ENCODE measurements at places on chromosomes 13 and 19.

DNA sequence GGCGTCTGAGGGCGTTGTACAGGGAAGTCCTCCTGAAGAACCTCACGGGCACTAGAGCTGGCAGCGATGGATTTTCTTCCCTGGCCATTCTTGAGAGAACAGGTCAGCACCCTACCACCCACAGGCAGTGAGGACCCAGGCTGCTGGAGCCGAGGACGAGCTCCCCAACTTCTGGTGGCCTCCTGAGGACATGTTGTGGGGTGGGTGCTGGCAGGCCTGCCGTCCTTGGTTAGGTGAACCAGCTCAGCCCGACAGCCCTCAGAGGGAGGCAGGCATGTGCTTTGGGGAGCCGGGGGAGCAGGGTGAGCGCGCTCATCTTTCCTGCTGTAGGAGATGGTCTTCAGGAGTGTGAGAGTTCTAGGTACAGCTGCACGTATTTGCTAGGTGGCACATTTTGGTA is 15.4 kb downstream of the LYL1 start:
- no peak for DNase-seq

GRCh38 chr19:31000913-31001312 is 348.3 kb downstream of the TSHZ3 start:
- no peak for DNase-seq

DNA sequence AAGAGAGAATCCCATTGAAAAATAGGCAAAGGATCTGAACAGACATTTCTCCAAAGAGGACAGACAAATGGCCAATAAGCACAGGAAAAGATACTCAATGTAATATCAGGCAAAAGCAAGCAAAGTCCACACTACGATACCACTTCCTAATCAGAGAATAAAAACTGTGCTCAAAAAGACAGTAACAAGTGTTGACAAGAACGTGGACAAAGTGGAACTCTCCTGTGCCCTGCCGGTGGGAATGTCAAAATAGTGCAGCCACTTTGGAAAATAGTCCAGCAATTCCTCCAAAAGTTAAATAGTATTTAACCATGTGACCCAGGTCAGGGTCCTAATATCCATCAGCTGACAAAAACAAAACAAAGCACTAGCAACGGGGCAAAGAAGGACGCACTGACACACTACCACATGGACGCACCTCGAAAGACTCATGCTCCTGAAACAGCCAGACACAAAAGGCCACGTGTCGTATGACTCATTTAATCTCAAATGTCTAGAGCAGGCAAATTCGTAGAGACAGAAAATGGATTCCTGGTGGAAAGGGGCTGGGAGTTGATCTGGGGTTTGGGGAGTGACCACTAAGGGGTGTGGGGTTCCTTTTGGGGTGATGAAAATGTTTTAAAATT is 5.2 kb downstream of the MIER2 start:
- no peak for DNase-seq

GRCh38 chr13:69474011-69474685 is 633.5 kb upstream of the ATXN8OS start:
- DNase-seq: no peak

DNA sequence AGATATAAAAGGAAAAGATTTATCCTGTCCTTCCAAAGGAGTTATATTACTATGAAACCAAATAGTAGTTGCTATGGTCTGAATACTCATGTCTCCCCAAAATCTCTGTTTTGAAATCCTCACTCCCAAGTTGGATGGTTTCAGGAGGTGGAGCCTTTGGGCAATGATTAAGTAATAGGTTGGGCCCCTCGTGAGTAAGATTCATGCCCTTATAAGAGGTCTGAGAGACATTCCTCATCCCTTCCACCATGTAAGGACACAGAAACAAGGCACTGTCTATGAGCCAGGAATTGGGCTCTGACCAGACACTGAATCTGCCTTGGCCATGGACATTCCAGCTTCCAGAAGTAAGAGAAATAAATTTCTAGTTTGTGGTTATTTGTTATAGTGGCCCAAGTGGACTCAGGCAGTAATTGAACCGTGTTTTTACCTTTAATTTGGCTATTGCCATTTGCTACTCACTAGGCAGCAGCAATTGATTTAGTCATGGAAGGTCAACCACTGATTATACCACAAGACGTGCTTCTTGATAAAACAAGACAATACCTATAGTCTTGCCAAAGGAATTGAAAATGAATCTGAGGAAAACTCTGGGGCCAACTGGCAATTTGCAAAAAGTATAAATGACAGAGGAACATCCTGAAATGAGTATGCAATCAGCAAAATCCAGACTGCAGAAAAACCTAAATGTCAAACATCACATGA is 717.4 kb upstream of the SPRY2 start:
- DNase-seq: no peak

- no peak for DNase-seq
Observed at GRCh38 chr19:38557205-38557799, 60.5 kb downstream of the MAP4K1 start.

DNA sequence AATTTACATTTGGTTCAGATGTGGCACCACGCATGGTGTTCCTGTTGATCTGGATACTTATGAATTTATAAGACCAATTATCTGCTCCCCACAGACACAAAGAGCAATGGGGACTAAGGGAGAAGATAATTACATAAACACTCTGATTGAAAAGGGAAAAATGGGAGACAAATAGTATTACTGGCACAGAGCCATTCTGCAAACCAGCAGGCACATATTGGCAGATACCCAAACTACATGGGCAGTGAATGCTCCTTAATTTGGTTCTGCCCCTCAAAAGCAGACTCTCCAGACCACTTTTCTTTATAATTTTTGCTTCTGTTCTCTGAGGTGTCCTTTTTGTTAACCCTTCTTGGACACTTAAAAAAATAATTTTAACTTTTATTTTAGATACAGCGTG is 1674.2 kb downstream of the PCDH9 start:
- DNase-seq: no peak

DNA sequence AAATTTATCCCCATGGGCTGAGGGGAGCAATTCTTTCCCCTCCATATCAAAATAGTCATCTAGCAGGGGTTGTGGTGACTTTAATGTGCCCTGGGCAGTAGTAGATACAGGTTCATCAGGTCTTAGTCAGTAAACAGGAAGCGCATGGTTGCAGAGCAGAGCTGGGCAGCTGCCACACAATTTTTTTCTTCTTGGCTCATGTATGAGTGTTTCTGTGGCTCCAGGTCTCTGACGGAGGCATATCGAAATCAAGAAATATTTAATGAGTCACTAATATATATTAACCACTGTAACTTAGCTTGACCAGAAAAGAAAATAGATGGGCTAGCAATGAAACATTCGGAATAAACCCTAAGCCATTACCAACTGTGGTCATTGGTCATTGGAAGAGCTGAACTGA is 68.4 kb upstream of the UBL3 start:
- no peak for DNase-seq

GRCh38 chr19:51473009-51473707 is 5.2 kb upstream of the CEACAM18 start:
- peak; percentile 95 for DNase-seq

DNA sequence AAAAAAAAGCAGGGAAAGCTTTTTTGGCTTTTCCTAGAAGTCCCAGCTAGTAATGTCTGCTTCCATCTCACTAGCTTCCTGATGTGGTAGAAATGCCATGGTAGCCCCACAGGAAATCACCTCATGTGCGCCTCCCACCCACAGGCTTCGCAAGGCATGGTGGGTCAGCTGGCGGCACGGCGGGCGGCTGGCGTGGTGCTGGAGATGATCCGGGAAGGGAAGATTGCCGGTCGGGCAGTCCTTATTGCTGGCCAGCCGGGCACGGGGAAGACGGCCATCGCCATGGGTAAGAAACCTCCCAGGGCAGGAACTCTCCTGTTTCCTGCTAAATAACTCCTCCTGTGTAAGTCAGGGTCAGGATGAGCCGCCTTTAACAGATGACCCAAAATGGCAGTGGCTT is 10.4 kb downstream of the RUVBL2 start:
- DNase-seq: no peak

DNA sequence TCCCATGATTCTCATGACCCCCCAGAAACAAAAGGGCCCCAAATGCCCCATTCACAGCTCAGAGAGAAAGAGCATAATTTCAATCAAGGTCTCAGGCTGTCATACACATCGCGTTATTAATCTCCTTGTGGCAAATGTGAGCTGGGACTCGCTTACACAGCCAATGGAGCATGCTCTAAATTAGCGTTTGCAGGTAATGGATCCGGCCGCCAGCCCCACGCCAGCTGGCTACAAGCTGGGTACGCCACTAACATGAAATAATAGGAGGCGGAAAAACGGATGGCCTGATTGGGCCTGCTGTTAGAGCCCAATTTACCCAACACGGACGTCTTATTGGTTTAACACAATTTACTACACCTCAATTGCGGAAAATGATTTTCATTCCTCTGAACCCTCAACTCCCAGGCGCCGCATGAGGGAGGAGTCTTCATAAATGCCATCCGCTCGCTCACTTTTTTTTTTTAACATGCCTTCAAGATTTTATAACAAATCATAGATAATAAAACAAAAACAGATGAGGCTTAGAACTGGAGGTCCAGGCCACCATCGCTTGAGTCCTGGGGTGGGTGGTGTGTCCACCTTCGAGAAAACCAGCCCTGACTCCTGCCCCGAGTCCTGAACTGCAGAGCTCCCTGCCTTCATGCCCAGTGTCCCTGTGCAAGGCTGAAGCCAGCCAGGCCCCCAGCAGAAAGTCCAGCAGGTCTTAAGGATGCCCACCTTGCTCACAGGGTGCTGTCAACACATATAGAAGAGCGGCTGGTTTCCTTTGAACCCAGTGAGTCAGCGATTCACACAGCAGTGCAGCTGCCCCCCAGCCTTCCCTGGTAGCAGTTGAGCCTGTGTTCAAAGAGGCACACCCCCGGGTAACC is 62.1 kb downstream of the PEPD start:
- DNase-seq: no peak

DNA sequence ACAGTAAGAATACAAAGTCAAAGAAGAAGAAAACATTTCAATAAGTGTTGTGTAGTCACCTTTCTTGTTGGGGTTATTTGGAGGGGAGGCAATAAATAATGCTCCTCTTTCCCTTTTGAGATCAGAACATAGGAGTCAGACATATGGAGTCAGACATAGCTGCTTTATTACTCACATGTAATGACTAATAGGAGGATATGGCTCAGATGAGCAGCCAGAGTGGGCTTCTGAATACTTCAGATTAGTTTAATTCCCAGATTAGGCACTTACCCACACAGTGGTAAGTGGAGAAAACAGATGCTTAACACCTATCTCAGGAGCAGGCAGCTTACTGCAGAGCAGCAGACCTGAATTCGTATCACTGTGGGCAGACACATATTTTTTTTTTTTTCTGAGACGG is 31.7 kb upstream of the C1QTNF9B start:
- DNase-seq: no peak

GRCh38 chr19:41936416-41936850 is 8.2 kb upstream of the ERFL start:
- no peak for DNase-seq

DNA sequence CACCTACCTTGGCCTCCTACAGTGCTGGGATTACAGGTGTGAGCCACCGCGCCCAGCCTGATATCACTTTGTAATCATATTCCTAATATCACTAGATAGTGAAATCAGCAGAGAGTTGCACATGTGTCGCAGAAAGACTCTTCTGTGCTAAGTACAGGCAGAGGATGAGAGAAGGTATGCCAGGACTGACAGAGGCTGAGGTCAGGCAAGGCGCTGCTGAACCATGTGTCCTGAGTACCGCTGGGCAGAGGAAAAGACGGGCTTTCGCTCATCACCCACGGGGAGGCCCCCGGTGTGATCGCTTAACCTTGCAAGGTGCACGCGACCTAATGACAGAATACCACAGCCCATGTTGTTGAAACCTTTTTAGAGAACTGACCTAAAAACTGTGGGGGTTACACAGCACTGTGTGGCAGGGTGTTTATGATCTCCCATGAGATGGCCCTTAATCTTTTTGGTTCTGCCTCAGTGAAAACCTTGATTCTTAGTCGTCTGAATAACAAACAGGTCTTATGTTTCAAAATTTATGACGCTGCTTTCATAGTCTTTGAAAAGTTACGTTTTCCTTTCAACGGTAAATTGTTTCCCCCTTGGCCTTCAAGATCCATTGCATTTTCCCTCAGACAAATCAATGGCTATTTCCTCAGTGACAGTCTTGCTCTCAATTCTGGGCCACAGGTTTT is 12.2 kb downstream of the GJA3 start:
- no peak for DNase-seq

- DNase-seq: no peak
Observed at GRCh38 chr13:42950181-42950580, 41.9 kb downstream of the EPSTI1 start.

- peak; percentile 59 for DNase-seq
Observed at GRCh38 chr19:50358483-50359327, 6.7 kb downstream of the NAPSA start.

GRCh38 chr13:50724913-50725312 is 118.6 kb downstream of the DLEU7 start:
- no peak for DNase-seq

- DNase-seq: no peak
Observed at GRCh38 chr13:47330031-47330430, 433.2 kb upstream of the HTR2A start.

DNA sequence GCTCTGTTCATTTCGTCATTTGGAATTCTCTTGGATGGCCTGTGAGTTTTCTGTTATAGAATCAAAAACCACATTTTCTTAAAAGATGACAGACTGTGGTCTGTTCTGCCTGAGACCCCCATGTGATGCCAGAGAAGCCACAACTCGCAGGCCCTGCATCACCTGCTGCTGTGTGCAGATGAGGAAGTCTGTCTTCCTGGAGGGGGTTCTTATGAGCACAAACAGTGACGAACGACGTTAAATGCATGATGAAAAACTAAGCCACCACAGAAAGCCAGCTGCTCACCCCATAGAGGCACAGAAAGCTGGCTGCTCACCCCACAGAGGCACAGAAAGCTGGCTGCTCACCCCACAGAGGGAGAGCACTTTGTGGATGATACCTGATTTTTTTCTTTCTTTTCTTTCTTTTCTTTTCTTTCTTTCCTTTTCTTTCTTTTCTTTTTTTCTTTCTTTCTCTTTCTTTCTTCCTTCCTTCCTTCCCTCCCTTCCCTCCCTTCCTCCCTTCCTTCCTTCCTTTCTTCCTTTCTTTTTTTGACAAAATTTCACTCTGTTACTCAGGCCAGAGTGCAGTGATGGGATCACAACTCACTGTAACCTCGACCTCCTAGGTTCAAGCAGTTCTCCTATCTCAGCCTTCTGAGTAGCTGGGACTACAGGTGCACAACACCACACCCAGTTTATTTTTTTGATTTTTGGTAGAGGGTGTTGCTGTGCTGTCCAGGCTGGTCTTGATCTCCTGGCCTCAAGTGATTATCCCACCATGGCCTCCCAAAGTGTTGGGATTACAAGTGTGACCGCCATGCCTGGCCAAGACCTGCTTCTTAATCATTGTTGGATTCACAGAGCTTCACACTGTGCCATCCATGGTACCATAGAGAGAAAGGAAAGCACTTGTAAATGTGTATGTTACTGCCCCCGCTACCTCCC is 1191.4 kb downstream of the UQCRFS1 start:
- no peak for DNase-seq

GRCh38 chr19:16289594-16289993 is 35.0 kb upstream of the KLF2 start:
- DNase-seq: no peak

DNA sequence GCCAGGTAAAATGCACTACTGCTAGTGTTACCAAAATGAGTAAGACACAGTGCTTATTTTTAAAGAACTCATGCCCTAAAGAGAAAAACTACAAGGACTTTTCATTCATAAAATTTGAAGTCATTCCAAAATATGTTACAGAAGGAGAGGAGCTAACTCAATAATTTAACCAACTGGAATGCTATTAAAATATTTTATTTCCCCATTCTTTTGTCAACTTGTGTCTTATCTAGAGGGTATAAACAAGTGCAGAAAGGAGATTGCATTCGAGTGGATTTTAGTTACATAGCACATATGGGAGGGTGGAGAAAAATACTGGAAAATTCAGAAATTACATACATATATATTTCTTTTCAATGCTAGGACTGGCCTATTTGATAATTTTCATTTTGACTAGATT is 131.0 kb upstream of the IRS2 start:
- DNase-seq: no peak
